ENCODE measurements at places on chromosomes 5 and 9.

DNA sequence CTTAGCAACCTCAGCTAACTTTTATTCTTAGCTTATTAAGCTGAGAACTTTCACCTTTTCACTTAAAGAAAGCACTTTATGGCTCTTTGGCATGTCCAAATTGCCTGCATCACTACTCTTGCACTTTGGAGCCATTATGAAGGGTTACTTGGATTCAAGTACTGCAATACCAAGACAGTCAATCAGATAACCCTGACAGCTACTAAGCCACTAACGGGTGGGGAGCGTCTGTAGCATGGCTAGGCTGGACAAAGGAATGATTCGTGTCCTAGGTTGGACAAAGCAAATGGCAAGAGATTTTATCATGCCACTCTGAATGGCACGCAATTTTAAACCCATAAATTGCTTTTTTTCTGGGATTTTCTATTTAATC lies 39.6 kb downstream of the TRPM6 start:
- DNase-seq = no peak

GRCh38 chr9:136541709-136542108 lies 4.1 kb downstream of the NOTCH1 start:
- no peak for DNase-seq

DNA sequence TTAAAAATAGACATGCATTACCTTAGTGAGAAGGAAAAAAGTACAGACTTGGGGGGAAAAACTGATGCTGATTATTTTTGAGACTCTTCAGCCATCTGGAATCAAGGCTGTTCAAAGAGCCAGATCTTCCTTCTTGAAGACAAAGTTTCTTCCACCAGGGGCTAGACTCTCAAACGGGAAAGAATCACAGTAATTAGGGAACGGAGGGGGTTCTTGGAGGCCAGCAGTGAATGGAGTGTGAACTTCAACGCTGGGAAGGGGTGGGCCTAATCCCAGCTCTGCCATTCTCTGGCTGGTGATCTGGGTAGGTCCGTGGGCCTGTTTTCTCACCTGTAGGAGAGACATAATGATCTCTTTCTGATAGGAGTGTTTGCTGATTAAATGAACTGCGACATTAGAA lies 21.1 kb upstream of the LHX2 start:
- no peak for DNase-seq

GRCh38 chr5:170342153-170342725 lies 44.7 kb upstream of the LCP2 start:
- DNase-seq = no peak

DNA sequence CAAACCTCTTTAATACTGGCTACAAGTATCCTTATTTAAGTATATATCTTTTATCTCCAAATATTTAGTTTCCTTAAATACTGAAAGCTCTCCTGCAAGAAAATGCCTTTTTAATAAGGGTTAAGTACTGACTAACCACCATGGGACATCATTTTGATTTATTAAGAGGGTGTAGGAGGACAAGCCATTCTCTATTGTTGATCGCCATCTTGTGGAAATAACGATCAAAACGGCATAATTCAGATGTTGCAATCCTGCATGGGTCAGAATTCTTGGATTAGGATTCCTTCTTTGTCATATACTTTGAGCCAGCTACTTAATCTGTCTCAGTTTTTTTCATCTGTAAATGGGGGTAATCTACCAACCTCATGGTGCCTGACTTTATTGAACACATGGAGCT lies 28.7 kb upstream of the C5orf46 start:
- no peak for DNase-seq

DNA sequence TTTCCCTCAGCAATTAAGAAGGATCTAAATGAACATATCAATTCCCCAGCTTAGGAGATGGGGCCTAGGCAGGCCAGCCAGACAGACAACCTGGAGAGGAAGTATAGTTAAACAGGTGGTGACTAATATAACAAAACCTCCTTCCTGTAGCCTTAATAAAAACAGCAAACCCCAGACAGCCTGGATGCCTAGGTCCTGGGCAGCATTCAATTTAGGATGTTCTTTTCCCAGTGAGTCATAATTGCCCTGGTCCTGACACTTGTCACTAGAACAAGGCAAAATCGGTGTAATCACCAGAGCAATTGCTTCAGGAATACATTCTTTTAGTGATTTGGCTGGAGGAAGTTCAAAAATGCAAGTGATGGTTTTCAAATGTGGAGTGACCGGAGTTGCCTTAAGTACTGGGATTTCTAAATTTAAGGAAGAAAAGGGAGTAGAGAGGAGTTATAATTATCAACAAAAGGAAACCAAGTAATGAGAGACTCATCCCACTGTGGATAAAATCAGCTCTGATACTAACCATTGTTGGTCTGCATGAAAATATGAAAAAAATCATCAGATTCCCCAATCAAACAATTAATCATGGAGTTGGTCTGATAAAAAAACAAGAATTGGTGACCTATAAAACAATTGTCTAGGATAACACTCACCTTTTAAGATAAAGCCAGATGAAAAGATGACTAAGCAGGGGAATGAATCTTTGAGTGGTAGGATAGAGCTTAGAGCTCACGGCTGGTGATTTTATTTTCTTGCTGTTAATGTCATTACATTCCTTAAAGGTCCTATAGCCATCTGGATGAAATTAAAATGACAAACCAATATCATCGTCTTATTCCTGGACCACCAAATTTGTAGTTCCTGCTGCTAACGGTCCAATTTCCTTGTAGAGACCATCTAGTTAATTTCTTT lies 39.0 kb upstream of the TARS1 start:
- no peak for DNase-seq

DNA sequence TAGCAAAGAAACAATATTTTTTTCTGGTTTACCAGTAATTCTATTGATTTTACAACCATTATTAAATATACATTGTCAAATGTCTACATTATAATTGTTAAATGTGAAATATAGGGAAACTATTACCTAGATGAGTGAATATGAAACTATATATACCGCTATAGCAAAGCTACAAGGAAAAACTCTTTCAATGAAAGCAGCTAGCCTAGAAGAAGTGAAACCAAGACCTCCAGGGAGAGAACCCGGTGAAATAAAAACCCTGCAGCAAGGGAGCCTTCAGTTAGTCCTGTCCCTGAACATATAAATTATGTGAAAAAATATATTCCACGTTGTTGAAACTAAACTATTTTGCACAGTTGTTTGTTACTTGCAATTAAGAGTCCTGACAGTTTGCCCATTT lies 913.1 kb downstream of the EFNA5 start:
- DNase-seq = no peak

- DNase-seq = no peak
Observed at GRCh38 chr5:176803943-176804498, 6.3 kb upstream of the UNC5A start.

GRCh38 chr9:125176636-125177035 lies 13.0 kb downstream of the PPP6C start:
- DNase-seq = no peak
